Stimulated activated CD8-positive, alpha-beta memory T cell treated with anti-CD3 and anti-CD28 coated beads, Interleukin-15, amount 100 ng/mL, for 24 hours (primary cell): ENCODE measurements at places on chromosomes 2 and 18.

- DNase-seq = no peak
These were observed 87.3 kb downstream of the SH3RF3 start for GRCh38 chr2:109216332-109216731.

DNA sequence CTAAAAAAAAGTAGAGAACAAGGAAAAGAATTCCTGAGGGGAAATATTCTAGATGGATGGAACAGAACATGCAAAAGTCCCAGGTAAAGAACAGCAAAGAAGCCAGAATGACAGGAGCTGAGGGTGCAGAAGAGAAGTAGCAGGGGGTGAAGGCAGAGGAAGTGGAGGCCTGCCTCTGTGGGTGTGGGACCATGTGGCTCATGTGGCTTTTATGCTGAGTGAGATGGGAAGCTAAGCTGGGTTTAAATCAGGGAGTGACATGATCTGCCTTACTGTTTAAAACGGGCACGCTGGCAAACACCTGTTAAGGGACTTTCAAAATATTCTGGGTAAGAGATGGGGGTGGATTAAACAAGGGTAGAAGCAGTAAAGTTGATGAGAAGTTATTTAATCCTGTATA lies 40.0 kb downstream of the GKN2 start:
- DNase-seq = no peak

- no peak for DNase-seq
These were observed 97.4 kb upstream of the LHCGR start for GRCh38 chr2:48852938-48853337.

DNA sequence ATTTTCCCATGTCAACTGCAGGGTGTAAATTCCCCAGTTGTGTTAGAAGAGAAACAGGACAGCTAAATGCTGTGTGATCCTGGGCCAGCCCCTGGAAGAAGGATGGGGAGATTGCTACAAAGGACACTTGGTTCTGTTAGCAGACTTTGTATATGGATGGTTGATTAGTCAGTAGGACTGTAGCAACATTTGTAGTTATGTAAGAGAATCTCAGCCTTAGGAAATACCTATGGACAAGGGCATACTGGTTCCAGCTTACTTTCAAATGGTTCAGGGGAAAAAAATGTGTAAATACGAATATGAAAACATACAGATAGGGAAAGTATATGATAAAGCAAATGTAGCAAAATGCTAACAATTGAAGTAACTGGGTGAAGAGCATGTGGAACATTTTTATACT lies 47.6 kb downstream of the GNAL start:
- no peak for DNase-seq

GRCh38 chr2:128792476-128793054 lies 473.9 kb upstream of the HS6ST1 start:
- no peak for DNase-seq

DNA sequence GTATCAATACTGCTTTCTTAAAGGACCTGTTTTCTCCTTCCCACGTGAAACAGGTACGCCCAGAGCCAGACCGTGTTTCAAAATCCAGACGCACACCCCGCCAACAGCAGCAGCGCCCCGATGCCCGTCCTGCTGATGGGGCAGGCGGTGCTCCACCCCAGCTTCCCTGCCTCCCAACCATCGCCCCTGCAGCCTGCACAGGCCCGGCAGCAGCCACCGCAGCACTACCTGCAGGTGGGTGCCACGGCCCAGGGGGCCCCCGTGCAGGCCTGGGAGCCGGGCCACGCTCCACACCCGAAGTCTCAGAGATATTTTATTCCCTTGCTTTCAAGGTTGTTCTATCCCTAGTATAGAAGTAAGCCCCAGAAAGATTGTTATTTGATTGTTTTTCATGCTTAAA lies 8.8 kb upstream of the RPL31 start:
- DNase-seq = no peak

DNA sequence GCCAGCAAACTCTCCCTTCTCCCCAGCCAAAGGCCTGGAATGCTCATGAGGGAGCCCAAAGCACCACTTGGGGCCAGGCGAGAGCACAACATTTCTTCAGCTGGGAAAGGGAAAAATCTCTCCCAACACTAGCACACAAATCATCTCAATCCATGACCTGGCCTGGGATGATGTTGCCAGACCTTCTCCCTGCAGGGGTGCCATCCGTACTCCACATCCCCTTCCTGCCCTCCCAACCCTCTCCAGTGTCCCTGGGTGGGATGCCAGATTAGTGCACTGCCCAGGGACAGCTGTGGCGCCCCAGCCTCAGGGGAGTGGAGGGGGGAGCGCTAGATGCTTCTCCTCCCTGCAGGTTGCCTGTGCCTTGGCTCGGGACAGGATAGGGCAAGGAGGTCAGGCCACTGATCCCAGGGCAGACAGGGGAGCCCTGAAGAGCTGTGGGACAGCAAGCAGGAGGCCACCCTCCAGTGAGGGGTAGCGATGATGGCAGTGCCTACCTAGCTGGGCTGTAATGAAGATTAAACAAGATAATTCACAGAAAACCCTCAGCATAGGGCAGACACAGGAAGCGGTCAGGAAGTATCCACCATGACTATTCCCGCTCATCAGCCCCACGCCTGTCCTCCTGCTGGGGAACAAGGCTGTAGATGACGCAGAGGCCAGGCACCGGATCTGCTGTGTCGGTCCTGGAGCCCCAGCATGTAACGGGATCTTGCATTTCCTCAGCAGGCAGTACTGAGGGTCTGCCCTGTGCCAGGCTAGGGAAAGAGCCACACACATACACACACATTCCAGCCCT lies 31.1 kb downstream of the SERTAD2 start:
- DNase-seq = no peak

- no peak for DNase-seq
These were observed 249.4 kb downstream of the ALPK2 start for GRCh38 chr18:58379443-58379842.

GRCh38 chr2:215658635-215659305 lies 222.9 kb upstream of the FN1 start:
- DNase-seq = no peak

DNA sequence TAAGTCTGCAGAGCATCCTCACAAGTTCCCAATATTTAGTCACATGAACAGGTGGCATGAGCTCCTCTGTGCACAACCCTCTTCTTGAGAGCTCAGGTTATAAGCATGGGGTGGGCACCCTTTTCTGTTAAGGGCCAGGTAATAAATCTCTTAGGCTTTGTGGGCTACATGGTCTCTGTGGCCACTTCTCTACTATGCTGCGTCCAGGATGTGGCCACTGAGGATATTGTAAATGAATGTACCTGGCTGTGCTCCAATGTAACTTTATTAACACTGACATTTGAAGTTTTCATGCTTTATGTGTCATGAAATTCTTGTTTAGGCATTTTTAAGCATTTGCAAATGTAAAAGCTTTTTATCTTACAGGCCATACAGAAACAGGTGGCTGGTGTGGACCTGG lies 116.8 kb upstream of the ST6GAL2 start:
- DNase-seq = no peak

GRCh38 chr18:24536326-24536725 lies 75.9 kb downstream of the HRH4 start:
- no peak for DNase-seq

- no peak for DNase-seq
These were observed 23.3 kb downstream of the SMAD7 start for GRCh38 chr18:48927286-48928080.

DNA sequence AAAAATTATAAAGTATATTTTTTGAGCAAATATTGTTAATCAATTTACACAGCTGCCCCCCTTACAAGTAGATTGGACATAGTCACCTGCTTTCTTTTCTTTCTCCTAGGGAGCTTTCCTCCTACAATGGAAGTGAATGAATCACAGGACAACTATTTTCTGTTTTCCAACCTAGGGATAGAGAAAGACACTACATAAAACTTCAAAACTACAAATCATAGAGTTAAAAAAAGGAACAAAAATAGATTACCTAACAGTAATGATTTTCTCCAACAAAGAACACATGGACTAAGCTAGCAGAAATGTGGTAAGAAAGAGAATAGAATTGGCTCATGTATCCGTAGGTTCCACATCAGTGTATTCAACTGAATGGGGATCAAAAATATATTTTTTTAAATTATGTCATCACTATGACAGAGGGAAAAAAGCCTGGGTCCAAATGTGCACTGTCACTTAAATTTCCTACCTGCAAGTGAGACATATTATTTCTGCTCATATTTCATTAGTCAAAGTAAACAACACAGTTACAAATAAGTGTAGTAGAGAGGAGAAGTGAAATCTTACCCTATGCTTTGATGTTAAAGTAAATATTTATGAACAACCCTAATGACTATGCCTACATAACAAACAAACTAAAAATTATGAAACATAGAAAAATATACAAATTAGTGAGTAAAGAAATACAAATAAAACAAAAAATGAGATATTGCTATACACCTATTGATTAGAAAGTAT lies 756.7 kb downstream of the SOCS6 start:
- DNase-seq = no peak

- DNase-seq = no peak
These were observed 117.2 kb upstream of the OTX1 start for GRCh38 chr2:62933398-62933917.

DNA sequence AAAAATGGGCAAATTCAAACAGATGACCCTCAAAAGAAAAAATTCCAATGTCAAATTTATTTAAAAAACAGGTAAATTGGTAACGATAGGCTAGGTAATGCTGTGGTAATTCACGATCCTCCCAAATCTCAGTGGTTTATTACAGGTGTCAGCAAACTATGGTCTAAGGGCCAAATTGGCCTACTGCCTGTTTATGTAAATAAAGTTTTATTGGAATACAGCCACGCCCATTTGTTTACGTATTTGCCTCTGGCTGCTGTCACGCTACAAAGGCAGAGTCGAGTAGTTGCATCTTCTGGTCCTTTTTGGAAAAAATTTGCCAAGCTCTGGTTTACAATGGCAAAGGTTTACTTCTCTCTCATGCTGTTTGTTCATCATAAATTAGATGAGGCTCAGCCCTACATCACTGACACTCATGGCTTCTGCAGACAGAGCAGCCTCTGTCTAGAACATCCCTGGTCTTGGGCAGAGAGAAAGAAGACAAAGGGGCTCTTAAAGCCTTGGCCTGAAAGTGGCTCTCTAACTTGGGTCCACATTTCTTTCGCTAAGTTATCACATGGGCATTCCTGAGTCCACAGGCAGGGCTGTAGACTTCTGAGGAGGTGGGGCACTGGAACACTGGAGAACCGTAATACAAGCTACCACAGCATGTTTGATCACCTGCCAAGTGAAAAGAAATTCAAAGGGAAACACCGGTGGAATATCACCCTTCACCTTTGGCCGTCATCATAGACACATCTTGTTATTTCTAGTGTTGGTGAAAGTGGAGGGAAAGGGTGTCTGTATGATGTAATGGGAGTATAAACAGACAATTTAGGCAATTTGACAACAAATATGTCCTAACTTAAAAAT lies 34.8 kb downstream of the SP110 start:
- DNase-seq = no peak

- no peak for DNase-seq
These were observed 844.9 kb downstream of the CPS1 start for GRCh38 chr2:211401328-211401727.

- DNase-seq = no peak
These were observed 324.1 kb downstream of the DLGAP1 start for GRCh38 chr18:4130734-4131719.

DNA sequence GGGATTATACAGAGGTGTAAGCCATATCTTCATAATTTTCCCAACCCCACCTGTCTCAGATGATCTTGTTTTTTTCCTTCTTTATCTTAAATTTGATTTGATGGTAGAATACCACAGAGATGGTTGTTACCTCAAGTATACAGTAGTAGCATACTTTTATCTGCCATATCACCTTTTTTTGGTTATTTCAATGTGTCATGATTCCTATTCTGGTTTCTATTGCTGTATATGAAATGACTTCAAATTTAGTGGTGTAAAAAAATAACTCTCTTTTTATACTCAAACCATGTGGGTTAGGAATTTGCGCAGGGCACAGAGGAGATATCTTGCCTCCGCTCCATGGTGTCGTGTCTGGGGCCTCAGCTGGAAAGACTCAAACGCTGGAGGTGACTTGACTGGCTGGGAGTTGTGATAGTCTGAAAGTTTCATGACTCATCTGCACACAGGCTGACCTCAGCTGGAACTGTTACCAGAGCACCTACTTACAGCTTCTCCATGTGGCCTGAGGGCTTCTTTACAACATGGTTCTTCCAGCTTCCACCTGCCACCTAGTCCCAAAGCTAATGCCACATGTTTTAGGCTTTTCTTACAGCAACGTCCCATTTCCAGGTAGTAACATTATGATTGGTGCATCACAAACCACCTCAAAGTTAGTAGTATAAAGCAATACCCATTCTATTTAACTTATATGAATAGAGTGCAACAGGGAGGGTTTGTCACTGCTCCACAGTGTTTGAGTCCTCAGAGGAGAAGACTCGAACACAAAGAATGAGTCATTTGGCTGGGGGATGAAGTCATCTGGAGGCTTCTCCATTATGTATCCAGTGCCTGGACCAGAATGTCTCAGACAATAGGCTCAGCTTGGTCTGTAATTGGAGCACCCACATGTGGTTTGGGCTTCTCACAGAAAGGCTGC lies 82.3 kb upstream of the XPO1 start:
- DNase-seq = no peak

DNA sequence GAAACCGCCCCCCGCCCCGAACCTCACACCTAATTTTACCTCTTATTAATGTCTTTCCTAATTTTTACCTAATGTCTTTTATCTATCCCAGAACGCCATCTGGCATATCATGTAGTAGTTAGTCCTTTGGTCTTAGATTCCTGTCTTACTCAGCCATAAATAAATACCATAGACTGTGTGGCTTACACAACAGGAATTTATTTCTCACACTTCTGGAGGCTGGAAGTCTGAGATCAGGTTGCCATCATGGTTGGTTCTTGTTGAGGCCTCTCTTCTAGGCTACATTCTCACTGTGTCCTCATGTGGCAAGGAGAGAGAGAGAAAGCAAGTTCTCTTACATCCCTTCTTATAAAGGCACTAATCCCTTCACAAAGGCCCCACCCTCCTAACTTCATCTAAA lies 46.8 kb downstream of the RHBDD1 start:
- DNase-seq = no peak

GRCh38 chr2:40208463-40208862 lies 243.4 kb downstream of the SLC8A1 start:
- DNase-seq = no peak

DNA sequence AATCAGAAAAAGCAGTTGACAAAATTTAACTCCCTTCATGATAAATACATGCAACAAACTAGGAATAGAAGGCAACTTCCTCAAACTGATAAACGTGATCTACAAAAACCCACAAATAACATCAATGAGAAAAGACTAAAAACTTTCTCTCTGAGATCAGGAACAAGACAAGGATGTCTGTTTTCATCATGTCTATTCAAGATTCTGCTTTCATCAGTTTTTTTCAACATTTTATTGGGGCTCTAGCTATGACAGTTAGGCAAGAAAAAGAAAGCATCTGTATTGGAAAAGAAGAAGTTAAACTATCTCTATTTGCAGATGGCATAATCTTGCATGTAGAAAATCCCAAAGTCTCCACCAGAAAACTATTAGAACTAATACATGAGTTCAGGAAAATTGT lies 12.3 kb upstream of the CHST10 start:
- DNase-seq = no peak
